ENCODE measurements at places on chromosomes 12 and 14.
A peak's percentile ranks its signal among the peaks of the same experiment; 100 is the strongest.

DNA sequence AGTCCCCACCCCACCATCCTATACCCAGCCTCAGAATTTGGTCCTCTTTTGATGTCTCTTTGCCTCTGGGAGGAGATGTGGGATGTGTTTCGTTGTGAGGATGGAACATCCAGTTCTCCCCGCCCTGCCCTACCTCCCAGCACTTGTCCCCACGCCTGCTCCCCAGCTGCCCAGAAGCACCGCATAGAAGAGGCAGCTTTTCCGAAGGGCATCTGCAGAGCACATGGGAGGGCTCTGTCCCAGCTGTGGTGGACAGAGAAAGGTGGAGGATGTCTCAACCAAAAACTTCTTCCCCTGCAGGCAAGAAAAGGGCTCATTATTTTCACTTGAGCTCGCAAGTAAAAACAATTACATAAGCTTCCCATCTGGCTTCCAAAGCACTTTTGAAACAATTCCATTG, 302.6 kb downstream of the PCNX1 start:
- no peak overlapping the region for H3K4me3 ChIP-seq
- H3K36me3 ChIP-seq: no peaks in the 10 kb centered on the region
- no peaks in the 10 kb centered on the region for H3K4me1 ChIP-seq
- DNase-seq: no peak
- H3K27me3 ChIP-seq: no peaks in the 10 kb centered on the region
- no peak overlapping the region for H3K27ac ChIP-seq

- H3K27ac ChIP-seq: no peak overlapping the region
- H3K27me3 ChIP-seq: no peaks in the 10 kb centered on the region
- DNase-seq: no peak
- no peaks in the 10 kb centered on the region for H3K36me3 ChIP-seq
Measured at GRCh38 chr12:79983492-79983891, 48.6 kb upstream of the PPP1R12A start.

GRCh38 chr12:110310763-110311162, 29.7 kb downstream of the ATP2A2 start:
- H3K4me1 ChIP-seq: peaks cover 25% of the 10 kb centered on the region
- H3K4me3 ChIP-seq: no peak overlapping the region
- peak overlapping the region; percentile 61 for H3K27ac ChIP-seq
- no peaks in the 10 kb centered on the region for H3K27me3 ChIP-seq

GRCh38 chr12:69534389-69534822, 50.9 kb upstream of the CCT2 start:
- DNase-seq: peak; percentile 99
- no peaks in the 10 kb centered on the region for H3K36me3 ChIP-seq

DNA sequence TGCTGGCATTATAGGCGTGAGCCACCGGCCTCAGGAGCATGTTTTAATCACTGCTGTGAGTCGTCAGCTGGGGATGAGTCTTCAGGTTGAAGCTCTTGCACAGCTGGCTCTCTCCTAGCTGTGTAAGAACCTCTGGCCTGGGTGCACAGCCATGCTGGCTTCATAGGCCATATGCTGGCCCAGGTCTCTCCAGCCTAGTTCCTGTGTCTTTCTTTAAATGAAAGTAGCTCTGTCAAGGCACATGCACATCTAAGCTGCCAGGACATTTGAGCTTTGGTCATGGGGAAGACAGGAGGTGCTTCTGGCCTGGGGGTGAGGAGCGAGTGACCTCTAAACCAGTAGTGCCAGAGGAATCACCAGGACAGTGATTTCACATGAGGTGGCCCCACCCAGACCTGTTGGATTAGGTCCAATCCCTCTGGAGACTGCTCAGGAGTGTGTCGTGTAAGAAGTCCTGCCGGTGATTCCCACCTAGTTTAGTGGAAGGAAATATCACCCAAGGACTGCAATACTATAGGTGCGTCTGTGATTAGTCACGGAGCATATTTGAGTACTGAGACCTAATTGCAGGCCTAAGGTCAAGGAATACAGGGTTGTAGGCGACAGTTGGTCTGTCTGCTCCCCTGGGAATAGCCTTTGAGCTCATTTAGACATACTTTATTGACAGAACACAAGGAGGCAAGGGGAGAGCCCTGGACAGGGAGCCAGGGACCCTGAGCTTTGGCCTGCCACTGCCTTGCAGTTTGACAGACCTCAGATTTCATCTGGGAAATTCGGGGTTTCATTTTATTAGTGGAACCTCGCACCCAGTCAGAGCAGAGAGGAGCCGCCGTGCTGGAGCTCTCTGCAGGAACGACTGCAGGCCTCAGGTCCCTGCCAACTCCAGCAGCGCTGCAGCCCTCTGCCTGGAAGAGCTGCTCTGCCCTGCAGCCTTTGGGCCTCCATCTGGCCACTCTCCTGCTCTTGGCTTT, 67.0 kb downstream of the ANKRD9 start:
- H3K27me3 ChIP-seq: no peaks in the 10 kb centered on the region
- no peak overlapping the region for H3K4me3 ChIP-seq
- DNase-seq: no peak
- no peak overlapping the region for H3K27ac ChIP-seq
- H3K4me1 ChIP-seq: no peaks in the 10 kb centered on the region
- peaks cover 26% of the 10 kb centered on the region for H3K36me3 ChIP-seq

DNA sequence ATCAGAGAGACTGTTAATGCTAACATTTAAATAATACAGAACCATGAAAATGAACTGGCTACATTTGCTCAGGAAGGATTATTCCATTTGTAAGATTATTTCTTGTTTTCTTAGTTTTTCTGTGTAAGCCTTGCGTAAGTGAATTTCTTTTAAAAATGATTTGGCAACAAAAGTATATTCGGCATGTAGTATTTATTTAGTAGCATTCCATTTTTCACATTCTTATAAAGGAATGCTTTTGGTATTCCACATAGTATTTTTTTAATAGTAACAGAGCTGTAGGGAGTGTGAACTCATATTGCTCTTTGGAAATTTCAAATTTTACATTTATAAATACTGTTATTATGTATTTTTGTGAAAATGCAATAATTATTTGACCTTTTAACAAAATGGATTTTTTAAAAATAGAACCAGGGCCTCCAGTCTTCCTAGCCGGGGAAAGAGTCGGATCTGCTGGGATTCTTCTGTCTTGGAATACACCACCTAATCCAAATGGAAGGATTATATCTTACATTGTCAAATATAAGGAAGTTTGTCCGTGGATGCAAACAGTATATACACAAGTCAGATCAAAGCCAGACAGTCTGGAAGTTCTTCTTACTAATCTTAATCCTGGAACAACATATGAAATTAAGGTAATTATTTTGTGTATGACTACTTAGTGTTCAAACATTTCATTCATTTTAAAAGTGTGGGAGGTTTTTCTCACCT, 1.2 kb downstream of the PTPRQ start:
- H3K4me3 ChIP-seq: no peak overlapping the region
- DNase-seq: peak; percentile 52
- no peaks in the 10 kb centered on the region for H3K36me3 ChIP-seq
- H3K27ac ChIP-seq: no peak overlapping the region
- peaks cover 15% of the 10 kb centered on the region for H3K4me1 ChIP-seq

DNA sequence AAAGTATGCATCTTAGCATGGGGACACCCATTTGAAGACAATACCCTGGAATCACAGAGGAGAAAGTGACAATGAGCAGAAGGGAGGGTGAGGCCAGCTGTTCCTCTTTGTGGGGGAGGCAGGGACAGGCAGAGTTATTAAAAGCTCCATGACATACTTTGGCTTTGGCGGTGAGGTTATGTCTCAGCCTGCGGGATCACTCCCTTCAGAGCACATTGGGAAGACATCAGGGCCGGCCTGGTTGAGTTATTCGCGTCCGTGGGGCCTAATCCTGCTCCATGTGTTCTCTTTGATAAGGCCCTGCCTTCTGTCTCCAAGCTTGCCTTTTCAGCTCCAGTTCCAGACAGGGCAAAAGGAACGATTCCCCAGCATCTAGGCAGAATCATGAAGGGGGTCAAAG, 98.8 kb upstream of the NTF3 start:
- H3K4me3 ChIP-seq: no peak overlapping the region
- DNase-seq: no peak
- H3K27me3 ChIP-seq: no peaks in the 10 kb centered on the region
- no peaks in the 10 kb centered on the region for H3K36me3 ChIP-seq
- no peaks in the 10 kb centered on the region for H3K4me1 ChIP-seq

- no peak for DNase-seq
- no peaks in the 10 kb centered on the region for H3K36me3 ChIP-seq
- no peaks in the 10 kb centered on the region for H3K27me3 ChIP-seq
- peak overlapping the region; percentile 67 for H3K4me3 ChIP-seq
- peak overlapping the region; percentile 95 for H3K27ac ChIP-seq
- H3K4me1 ChIP-seq: peaks cover 8% of the 10 kb centered on the region
Measured at GRCh38 chr12:50112456-50113218, 601 bp downstream of the COX14 start.

GRCh38 chr14:36260970-36261640, 59.3 kb downstream of the MBIP start:
- no peaks in the 10 kb centered on the region for H3K27me3 ChIP-seq
- no peaks in the 10 kb centered on the region for H3K36me3 ChIP-seq
- no peak overlapping the region for H3K4me3 ChIP-seq

DNA sequence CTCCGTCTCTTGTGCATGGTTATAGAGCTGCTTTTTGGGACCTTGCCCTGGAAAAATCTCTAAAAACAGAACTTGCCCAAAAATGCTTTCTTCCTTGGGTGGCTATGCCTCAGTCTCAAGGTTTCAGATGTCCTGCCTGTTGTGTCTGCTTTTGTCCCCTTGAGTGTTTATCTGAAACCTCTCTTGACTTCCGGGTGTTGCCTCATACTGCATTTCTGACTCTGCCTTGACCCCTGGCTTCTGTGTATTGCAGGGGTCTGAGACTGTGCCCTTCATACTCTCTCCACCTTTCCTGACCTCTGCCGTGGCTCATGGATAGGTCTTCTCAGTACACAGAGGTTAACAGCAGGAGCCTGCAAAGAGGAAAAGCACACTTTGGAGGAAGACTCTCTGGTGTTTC, 124.8 kb upstream of the NTF3 start:
- no peak overlapping the region for H3K4me3 ChIP-seq
- H3K4me1 ChIP-seq: no peaks in the 10 kb centered on the region
- H3K27me3 ChIP-seq: no peaks in the 10 kb centered on the region
- DNase-seq: no peak
- H3K27ac ChIP-seq: no peak overlapping the region

- no peaks in the 10 kb centered on the region for H3K36me3 ChIP-seq
- no peak for DNase-seq
- peaks cover 2% of the 10 kb centered on the region for H3K27me3 ChIP-seq
- no peak overlapping the region for H3K4me3 ChIP-seq
- no peak overlapping the region for H3K27ac ChIP-seq
Measured at GRCh38 chr12:204261-204678, 9.7 kb downstream of the SLC6A12 start.

DNA sequence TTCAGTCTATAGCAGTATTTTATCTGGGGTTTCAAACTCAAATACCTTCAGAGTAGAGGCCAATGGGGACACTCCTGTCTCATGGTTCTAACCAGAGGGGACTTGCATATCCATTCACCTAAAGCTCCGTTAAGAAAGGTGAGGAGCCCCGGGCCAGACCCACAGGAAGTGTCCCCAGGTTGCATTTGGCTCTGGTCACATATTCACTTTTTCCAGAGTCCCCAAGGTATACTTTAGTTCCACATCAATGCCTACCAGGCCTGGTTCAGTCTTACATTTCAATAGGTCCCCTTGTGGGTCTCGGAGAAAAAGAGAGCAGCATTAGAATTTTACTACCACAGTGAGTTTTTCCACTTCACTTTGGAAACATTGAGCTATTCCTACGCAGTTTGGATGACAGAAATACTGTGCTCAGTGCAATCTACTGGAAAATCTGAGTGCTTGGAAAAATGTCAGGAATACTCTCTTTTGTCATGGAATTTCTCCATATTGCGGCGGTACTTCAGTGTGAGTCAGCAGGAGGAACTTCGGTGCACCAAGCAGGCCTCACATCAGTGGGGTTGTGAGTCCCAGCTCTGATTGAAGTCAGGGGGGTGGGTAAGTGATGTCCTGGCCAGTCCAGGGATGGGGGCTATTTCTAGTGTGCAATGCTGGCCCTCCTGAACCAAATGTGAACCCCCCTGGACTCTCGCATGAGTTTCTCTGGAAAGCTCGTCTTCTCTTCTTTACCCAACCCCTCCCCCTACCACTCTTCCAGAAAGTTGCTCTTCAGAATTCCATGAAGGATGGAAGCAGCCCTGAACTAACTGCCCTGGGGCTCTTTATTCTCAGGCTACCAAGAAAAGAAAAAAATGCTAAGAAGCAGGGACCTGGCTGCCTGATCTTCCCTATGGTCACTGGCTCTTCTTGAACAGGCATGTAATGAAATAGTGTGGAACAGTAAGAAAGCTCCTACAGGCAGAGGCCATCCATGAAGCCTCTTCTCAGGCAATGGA, 184.7 kb downstream of the PRKCH start:
- H3K27ac ChIP-seq: no peak overlapping the region
- DNase-seq: no peak
- no peaks in the 10 kb centered on the region for H3K4me1 ChIP-seq
- no peaks in the 10 kb centered on the region for H3K36me3 ChIP-seq
- no peak overlapping the region for H3K4me3 ChIP-seq

GRCh38 chr12:22971247-22971646, 346.3 kb downstream of the ETNK1 start:
- no peaks in the 10 kb centered on the region for H3K27me3 ChIP-seq
- no peak overlapping the region for H3K27ac ChIP-seq
- H3K4me1 ChIP-seq: no peaks in the 10 kb centered on the region
- DNase-seq: peak; percentile 10
- no peak overlapping the region for H3K4me3 ChIP-seq

DNA sequence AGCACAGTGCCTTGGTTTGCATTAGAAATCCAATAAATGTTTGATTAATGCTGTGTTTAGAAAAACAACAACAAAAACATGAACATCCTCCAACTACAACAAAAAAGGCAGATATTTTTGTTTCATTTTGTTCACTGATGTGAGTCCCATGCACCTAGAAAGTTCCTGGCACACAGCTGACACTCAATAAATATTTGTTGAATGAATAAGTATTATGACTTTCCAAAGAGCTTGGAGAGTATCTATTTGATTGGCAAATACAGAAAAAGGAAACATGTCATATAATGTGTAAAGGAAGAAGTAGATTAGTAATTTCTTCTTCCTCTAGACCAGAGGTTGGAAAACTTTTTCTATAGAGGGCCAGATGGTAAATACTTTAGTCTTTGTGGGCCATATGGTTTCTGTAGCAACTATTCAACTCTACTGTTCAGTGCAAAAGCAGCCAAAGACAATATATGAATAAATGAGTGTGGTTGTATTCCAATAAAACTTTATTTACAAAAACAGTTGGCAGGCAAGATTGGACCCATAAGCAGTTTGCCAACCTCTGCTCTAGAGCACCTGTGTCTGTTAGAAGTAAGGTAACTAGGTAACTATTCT, 312.3 kb upstream of the DIO2 start:
- H3K4me1 ChIP-seq: no peaks in the 10 kb centered on the region
- no peaks in the 10 kb centered on the region for H3K36me3 ChIP-seq
- H3K27ac ChIP-seq: no peak overlapping the region
- no peak overlapping the region for H3K4me3 ChIP-seq

- DNase-seq: no peak
- no peak overlapping the region for H3K4me3 ChIP-seq
- no peaks in the 10 kb centered on the region for H3K27me3 ChIP-seq
- no peak overlapping the region for H3K27ac ChIP-seq
- H3K36me3 ChIP-seq: no peaks in the 10 kb centered on the region
- H3K4me1 ChIP-seq: peaks cover 4% of the 10 kb centered on the region
Measured at GRCh38 chr12:105538880-105539279, 208.4 kb downstream of the C12orf75 start.

- DNase-seq: no peak
- no peaks in the 10 kb centered on the region for H3K4me1 ChIP-seq
- H3K36me3 ChIP-seq: no peaks in the 10 kb centered on the region
- no peak overlapping the region for H3K27ac ChIP-seq
- no peak overlapping the region for H3K4me3 ChIP-seq
Measured at GRCh38 chr12:113804961-113805600, 161.0 kb downstream of the RBM19 start.
